ENCODE measurements at places on chromosomes 1 and 21.

DNA sequence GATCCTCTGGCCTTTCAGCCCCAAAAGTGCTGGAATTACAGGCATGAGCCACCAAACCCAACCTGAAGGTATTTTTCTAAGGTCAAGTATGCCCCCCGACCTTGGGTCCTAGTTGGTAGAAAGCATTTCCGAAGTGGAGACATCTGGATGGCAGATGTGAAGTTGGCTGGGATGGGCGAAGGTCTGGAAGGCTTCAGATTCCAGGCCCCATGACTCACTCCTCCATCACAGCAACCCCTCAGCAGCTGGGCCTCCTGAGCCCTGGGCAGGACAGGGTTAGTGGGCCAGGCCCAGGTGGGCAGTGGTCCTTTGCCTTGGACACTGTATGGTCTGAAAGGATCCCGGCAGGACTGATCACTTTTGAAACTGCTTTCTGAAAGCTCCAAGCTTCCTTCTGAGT is 23.3 kb downstream of the NAV1 start:
- peak; percentile 70 for DNase-seq

GRCh38 chr1:213371847-213372619 is 321.0 kb downstream of the RPS6KC1 start:
- DNase-seq, result no peak

- no peak for DNase-seq
Observed at GRCh38 chr21:35211782-35212181, 162.7 kb upstream of the RUNX1 start.

DNA sequence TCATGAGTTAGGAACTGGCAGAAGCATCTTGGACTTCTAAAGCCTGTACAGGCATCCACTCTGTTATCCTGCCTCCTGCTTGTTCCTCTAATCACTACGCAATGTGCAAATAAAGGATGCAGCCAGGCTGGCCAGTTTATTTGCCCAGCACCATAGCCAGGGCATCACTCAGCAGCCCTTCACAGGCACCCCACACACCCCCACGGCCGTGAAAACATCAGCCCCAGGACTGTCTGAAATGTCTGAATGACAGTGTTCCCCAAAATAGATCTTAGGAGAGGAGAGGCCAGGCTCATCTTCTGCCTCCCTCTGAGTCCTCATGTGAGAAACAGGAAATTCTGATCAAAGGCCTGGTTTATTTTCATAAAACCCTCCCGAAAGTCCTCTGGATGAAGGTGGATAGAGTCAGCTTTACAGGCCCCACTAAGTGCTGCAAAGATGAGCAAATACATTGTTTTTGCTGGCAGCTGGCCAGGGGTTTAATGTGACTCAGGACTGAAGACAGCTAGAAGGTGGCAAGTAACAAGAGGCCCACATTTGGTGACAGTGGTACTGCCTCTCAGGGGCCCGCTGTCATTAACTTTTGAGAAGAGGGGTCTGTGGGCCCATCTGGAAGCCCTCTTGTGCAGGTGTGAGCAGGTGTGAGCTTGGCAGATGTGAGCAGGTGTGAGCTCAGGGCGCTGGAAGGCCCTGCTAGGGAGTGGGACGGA is 32.9 kb downstream of the GRHL3 start:
- DNase-seq, result peak; percentile 76

- DNase-seq, result peak; percentile 43
Observed at GRCh38 chr1:110420874-110421793, 13.6 kb upstream of the LAMTOR5 start.

DNA sequence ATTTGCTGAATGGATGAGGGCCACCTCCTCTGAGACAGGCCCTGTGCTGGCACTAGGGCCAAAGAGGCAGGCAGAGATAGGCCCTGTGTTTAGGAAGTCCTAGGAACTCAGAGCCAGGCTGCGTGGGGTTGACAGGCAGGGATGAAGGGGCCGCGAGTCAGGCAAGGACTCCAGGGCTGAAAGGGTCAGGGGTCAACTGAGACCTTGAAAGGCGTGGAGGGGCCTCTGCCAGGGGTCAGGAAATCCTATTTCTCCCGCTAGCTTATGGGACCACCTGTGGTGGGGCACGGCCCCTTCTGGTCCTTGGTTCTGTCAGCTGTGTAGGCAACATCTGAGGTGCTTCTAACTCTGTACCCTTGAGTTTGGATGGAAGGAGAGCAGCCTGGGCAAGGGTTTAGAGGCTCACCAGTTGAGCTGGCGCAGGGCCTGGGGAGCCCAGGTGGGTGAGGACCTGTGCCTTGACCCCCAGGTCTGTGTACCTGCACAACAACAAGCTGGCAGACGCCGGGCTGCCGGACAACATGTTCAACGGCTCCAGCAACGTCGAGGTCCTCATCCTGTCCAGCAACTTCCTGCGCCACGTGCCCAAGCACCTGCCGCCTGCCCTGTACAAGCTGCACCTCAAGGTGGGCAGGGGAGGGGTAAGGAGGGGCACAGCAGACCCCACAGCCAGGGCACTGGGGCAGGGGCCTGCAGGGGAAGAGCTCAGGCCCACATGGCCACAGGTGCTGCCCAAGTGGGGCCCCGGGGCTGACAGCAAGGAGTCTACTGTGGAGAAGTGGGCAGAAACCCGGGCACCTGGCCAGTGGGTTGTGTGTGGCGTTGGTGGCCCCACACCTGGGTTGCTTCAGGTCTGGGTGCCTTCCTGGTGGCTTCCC is 14.9 kb downstream of the PODN start:
- no peak for DNase-seq

- peak; percentile 68 for DNase-seq
Observed at GRCh38 chr1:19861842-19862530, 20.2 kb upstream of the OTUD3 start.

GRCh38 chr1:209786146-209786545 is 1.8 kb upstream of the C1orf74 start:
- peak; percentile 29 for DNase-seq

GRCh38 chr1:23423415-23424292 is 894 bp downstream of the TCEA3 start:
- DNase-seq, result no peak

GRCh38 chr1:218366322-218367052 is 21.4 kb downstream of the TGFB2 start:
- no peak for DNase-seq

- DNase-seq, result no peak
Observed at GRCh38 chr1:45545553-45546310, 4.9 kb upstream of the AKR1A1 start.

- DNase-seq, result no peak
Observed at GRCh38 chr1:231040019-231040799, at the start of gene FAM89A. TSS of gene FAM89A (minus strand) at chr1:231040254. CDS start at chr1:231040211, 43 bp downstream.

DNA sequence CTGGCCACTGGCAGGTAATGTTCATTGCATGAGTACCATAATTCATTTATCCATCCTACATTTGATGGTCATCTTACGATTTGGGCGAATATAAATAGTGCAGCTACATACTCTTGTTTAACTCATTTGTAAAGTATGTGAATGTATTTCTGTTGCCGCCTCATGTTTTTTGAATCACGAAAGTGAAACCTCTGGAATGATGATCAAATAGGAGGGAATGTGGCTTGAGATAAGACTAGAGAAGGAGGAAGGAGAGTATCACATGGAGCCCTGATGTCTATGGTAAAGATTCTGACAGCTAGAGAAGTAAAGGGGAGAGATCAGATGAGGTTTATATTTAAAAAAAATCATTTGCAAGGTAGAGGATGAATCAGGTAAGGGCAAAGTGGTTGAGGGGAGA is 8.0 kb downstream of the MRPS14 start:
- peak; percentile 40 for DNase-seq

DNA sequence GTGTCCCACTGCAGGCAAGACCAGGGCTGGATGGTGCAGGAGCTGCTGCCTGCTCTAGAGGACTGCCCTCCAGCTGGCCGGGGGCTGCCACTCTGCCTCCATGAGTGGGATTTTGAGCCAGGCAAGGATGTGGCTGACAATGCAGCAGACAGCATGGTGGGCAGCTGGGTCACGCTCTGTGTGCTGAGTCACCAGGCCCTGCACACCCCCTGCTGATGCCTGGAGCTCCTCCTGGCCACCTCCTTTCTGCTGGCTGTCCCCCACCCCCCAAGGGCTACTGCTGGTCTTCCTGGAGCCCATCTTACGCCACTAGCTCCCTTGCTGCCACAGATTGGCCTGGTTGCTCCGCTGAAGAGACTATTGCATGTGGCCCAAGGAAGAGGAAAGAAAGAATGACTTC is 3.9 kb upstream of the ZSCAN20 start:
- DNase-seq, result no peak

- no peak for DNase-seq
Observed at GRCh38 chr1:43687301-43688108, 19.8 kb upstream of the ST3GAL3 start.

- no peak for DNase-seq
Observed at GRCh38 chr1:112950426-112950825, 5.6 kb downstream of the SLC16A1 start.

GRCh38 chr21:35043549-35043948 is 5.6 kb downstream of the RUNX1 start:
- no peak for DNase-seq

DNA sequence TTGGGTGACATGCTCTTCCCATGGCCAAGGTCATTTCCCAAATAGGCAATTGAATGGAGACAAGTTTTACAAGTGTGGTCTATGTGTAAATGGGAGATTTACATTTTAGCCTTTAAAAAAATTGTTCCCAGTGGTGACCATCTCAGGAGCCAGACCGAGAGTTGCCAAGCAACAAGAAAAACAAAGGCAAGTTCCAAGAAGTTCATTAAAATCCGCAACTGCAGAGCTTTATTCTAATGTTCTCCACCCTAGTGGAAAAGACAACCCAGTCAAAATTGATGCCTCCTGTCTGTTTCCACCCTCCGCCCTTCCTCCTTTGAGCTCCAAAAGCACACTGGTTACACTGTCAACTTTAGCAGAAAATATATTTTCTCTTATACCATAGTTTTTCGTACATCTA is 33.2 kb upstream of the CD55 start:
- peak; percentile 72 for DNase-seq

DNA sequence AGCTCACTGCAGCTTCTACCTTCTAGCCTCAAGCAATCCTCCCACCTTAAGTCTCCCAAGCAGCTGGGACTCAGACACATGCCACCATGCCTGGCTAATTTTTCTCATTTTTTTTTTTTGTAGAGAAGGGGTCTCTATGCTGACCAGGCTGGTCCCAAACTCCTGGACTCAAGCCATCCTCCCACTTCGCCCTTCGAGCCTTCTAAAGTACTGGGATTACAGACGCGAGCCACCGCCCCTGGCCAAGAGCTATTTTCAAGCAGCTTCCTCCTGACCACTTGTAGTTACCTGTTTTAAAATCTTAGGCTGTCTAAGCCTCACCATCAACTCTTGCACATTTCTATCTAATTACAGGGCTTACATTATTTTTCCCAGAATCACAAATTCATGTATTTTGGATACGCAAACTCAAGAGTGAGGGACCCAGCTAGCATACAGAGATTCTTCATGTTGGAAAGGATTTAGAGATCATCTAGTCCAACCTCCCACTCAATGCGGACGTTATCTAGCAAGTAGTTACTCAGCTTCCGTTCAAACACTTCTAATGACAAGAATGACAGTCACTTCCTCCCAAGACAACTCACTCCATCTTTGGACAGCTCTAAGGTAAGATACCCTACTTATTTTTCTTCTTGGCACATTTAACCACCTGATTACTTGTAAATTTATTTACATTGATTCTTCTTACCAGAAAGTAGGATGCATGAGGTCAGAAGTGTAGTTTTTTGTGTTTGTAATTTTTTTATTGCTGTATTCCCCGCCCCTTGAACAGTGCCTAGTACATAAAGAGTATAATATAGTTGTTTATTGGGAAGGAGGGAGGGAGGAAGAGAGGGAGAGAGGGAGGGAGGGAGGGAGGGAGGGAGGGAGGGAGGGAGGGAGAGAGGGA is 65.4 kb downstream of the LUZP1 start:
- DNase-seq, result peak; percentile 70

GRCh38 chr21:34651642-34652041 is 17.2 kb upstream of the CLIC6 start:
- DNase-seq, result no peak

DNA sequence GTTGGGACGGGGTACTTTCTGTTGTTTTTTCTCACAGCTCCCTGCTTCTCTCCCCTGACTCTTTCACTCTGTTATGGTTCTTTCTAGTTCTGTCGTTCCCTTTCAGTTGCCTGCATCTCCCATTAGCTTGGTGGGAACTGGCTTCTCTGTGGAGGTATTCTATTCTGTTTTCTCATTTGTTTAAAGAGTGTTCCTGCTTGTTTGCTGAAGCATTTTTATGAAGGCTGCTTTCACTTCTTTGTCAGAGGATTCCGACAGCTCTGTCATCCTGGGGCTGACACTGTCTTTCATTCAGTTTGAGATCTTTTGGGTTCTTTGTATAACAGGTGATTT is 96.0 kb upstream of the COL6A1 start:
- DNase-seq, result no peak

DNA sequence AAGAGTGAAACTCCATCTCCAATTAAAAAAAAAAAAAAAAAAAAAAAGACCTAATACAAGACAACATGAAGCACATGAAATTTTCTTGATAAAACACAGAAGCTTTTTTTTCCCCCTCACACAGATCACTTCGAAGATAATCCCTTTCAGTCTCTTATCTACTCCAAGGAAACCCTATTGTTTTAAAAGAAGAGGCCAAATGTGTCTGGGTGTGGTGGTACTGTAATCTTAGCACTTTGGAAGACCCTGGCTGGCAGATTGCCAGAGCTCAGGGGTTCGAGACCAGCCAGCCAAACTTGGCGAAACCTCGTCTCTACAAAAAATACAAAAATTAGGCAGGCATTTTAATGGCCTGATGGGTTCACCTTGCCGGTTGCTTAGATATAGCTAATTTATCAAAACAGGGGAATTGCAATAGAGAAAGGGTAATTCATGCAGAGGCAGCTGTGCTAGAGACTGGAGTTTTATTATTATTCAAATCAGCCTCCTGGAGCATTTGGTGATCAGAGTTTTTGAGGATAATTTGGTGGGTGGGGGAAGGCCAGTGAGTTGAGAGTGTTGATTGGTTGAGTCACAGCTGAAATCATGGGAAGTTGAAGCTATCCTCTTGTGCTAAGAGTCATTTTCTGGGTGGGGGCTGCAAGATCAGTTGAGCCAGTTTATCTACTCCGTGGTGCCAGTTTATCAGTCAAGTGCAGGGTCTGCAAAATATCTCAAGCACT is 62.5 kb downstream of the SLC16A1 start:
- DNase-seq, result no peak

DNA sequence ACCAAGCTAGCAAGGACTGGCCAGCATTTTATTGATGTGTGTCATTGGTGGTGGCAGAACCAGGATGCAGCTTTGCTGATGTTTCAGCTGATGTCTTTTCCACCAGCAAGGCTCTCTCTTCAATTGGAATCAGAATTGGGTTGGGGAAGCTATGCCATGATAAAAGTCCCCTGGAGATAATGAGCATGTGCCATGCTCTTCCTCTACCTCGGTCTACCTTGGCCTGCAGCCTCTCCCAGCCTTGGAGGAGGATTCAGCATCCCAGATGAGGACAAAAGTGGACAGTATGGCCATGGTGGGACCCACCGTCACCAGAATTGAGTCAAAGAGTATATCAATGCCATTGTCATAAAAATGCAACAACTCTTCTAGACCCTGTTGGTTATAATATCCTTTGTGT is 8.6 kb downstream of the AVPR1B start:
- no peak for DNase-seq

All from M059J (cell line).